ENCODE measurements at places on chromosomes 2 and 18. TPM values are rescaled to one million over a fixed set of nuclear protein-coding genes. Genes with fewer than 3 reads are reported as not detected.
A peak's percentile ranks its signal among the peaks of the same experiment; 100 is the strongest.

DNA sequence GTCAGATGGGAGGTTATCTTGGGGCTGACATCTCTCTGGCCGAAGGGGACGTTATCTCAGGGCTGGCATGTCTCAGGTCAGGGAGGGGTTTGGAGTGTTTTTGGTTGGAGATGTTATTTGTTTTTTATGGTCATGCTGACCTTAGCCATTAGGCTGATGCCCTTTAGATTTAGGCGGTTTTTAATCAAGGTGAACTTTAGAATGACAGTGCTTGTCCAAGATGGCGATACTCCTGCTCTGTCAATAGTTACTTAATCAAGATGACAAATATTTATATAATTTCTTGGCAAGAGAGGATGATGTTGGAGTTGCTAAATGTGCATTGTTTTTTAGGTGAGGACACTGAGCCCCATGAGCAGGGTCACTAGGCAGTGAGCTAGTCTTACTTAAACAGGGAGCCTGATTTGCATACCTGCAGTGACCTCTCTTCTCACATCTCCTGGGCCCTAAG, 34.5 kb downstream of the MERTK start:
- DNase-seq, result no peak

DNA sequence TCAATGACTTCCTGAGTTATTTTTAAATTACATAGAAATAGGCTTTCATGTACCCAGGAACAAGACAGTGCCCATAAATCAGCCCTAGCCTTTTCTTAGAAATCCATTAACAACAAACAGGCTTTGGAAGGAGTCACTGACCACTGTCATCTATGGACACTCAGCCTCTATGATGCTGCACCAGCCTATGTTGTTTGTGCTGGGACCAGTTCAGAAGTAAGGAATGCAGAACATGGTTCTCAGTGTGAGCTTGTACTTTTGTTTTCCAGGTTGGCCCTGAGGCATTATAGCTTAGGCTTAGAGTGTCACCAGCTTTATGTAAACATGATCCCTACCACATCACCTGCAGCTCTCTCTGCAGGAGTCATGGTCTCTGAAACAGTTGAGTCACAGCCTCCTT, 335.7 kb upstream of the CDH7 start:
- DNase-seq, result peak; percentile 45

DNA sequence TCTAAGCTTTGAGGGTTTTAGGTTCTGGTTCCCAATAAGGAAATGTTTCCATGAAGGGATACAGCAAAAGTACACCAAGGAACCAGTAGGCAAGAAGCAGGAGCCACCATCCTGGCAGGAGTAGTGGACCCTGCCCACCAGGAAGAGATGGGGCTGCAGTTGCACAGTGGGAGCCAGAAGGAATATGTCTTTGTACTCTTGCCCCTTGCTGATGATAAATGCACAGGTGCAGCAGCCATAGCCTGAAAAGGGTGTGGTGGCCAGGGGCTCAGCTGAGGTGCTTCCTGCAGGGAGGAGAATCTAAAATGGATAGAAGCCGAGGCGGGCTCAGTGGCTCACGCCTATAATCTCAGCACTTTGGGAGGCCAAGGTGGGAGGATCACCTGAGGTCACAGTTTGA, 27.5 kb downstream of the TMEM127 start:
- DNase-seq, result no peak

- DNase-seq, result no peak
These were observed 1291.6 kb upstream of the ZEB2 start for GRCh38 chr2:145811276-145812164.

DNA sequence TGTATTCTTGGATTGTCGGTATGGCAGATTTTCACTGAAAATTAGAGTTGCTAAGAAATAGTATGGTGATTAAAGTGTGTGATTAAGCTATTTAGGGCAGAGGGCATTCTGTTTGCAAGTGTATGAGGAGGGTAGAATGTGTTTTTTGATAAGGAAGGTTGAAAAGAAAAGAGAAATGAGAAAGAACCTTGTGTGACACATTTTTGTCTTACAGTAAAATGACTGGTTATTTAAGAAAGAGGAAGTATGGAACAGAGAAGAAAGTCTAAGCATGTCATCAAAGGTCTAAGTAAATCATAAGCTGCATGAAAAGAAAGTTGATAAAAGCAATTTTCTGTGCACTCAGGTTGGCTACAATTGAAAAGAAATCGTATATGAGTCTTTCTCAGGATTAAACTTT, 5.2 kb upstream of the RSAD2 start:
- DNase-seq, result no peak

DNA sequence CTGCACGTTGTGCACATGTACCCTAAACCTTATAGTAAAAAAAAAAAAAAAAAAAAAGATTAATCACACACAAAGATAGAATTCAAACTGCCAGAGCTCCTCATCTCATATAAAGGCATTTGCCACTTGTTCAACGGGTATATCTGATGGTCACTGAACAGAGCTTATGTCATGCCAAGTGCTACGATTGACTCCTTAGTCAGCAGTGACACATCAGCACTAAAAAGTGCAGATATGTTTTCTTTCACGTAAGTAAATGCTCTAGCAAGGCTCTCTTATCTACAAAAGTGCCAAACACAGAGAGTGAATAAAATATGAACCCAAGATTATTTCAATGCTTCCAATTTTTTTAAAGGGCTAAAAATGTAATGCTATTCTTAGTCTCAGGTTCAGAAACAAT, 1.1 kb downstream of the LMAN1 start:
- no peak for DNase-seq

DNA sequence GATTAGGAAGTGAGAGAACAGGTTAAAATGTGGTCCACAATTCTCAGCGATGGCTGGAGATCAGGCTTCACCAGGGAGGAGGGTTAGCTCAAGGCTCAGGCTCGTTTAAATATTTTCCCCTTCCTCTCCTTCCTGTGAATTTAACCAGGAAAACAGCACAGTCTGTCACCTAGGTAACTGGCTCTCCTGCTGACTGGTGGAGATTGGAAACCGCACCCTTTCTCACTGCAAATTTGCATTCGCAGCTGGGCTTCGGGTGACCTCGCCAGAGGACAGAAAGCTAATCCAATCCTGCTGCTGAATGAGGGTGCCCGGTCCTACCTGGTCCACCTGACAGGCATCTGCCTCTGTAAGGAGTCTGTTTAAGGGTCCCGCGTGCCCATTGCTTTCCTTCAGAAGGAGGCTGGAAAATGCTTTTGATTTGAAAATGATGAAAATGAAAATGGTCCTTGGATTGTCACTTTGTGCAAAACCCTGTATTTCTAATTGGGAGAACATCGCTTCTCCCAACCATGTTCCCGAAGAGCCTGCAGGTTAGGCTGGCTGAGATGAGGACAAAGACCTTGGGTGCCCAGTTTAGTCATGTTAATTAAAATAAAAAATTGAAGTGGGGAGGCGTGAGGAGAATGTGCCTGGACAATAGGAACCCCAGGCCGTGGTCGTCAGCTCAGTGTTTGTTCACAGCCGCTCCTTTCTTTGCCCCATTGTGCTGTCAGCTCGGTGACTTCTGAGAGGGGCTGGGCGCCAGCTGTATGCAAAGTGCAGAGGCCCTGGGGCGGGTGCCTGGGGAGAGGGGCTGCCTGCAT, 43.4 kb upstream of the MTCL1 start:
- peak; percentile 96 for DNase-seq

DNA sequence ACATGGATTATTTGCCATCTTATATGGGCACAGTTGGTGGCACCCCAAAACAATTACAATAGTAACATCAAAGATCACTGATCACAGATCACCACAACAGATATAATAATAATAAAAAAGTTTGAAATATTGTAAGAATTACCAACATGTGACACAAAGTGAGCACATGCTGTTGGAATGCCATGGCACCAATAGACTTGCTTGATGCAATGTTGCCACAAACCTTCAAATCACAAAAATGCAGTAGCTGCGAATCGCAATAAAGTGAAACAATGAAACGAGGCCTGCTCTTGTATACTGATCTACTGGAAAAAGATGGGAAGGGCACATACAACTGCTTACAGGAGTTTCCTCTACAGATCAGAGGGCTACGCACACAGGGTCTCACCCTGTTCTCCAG, 32.2 kb upstream of the AMMECR1L start:
- DNase-seq, result no peak

- DNase-seq, result peak; percentile 55
These were observed 769.2 kb upstream of the FAM98A start for GRCh38 chr2:34368304-34368703.

DNA sequence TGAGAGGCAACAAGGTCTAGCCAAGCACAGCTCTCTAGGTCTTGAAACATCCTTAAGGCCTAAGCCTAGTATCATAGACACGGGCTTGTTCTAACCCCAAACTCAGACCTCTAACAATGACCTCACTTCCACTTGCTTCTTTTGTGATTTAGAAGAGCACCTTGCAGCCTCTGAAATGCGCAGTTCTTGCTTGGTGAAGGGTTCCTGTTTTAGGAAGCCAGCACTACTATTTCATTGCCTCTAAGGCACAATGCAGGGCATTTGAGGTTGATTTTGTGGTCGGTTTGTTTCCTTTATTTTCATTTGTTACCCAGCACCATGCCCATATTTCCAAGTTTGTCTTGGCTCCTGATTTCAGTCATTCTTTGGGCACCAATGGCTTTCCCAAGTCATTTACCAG, 117.0 kb upstream of the CYP1B1 start:
- no peak for DNase-seq

DNA sequence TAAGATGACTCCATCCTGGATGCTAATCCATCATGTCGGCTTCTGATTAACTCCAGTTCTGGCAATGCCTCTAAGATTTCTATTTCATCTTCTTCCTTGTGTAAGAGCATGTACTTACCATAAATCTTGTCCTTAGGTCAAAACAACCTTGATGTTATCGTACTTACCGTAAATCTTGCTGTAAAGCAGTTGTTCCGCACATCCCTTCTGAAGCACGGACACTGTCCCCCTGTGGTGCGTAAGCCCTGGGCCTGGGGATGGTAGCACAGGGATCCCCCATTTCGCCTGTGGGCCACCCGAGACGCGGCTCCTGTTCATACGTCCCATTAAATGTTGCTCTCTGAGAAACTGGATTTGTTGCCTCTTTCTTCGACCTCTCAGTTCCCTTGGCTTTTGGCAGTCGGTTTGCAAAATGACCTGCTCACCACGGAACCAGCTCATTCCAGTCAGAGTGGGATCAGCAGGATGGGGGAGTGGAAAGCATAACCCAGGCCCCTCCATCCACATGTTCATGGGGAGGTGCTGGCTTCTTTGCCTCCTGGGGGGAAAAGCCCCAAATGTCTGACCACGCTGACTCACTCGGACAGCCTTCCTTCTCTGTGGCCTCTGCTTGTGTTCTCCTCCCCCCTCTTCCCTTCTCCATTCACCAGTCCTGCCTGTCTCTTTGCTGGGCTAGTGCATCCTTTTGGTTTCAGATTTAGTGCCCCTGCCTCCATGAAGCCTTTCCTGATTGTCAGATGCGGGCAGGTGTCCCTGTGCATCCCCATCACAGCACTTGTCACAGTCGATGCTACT, 49.9 kb downstream of the RAB31 start:
- peak; percentile 34 for DNase-seq

- DNase-seq, result no peak
These were observed 54.1 kb upstream of the RAB6C start for GRCh38 chr2:129925381-129925780.

GRCh38 chr18:74190086-74190485, 41.8 kb downstream of the TIMM21 start:
- no peak for DNase-seq

- DNase-seq, result no peak
These were observed 409.7 kb downstream of the XIRP2 start for GRCh38 chr2:167298017-167298416.

GRCh38 chr2:232341739-232342126, 36.8 kb upstream of the ALPP start:
- no peak for DNase-seq

- no peak for DNase-seq
These were observed 4.4 kb downstream of the MAP4K3 start for GRCh38 chr2:39432701-39433100.

- no peak for DNase-seq
These were observed 146.4 kb upstream of the SPATS2L start for GRCh38 chr2:200159829-200160781.

DNA sequence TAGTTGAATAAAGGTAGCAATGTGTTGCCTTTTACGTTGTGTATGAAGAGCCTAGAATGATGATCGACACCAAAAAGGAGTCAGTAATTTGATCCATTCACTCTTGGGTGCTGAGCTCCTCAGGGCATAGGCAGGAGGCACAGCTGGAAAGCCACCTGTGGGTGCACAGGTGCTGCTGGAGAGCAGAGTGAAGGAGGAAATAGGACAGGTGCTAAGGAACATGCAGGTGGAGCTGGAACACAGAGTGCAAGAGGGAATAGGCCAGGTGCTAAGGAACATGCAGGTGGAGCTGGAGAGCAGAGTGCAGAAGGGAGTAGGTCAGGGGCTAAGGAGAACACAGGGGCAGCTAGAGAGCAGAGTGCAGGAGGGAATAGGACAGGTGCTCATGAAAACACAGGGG, 86.1 kb downstream of the SH3YL1 start:
- no peak for DNase-seq

DNA sequence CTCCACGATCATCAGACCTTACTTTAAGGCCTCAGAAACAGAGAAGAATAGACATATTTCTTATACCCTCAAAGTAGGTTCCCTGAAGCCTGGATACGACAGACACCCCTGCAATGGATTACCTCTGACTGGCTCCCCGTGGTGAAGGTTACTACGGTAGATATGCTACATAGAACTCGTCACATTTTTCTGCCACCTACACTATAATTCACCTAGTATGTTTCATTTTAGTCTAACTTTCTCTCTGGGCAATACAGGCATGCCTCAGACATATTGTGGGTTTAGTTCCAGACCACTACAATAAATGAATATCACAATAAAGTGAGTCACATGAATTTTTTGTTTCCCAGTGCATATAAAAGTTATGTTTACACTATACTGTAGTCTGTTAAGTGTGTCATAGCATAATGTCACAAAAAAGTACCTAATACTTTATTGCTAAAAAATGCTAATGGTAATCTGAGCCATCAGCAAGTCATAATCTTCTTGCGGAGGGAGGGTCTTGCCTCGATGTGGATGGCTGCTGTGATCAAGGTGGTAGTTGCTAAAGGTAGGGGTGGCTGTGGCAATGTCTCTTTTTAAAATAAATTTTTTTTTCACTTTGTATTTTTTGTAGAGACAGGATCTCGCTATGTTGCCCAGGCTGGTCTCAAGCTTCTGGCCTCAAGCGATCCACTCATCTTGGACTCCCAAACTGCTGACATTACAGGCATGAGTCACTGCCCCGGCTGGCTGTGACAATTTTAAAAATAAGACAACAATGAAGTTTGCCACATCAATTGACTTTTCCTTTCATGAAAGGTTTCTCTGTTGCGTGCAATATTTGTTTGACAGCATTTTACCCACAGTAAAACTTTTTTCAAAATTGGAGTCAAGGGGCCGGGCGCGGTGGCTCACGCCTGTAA, 64.6 kb downstream of the TGIF1 start:
- no peak for DNase-seq

DNA sequence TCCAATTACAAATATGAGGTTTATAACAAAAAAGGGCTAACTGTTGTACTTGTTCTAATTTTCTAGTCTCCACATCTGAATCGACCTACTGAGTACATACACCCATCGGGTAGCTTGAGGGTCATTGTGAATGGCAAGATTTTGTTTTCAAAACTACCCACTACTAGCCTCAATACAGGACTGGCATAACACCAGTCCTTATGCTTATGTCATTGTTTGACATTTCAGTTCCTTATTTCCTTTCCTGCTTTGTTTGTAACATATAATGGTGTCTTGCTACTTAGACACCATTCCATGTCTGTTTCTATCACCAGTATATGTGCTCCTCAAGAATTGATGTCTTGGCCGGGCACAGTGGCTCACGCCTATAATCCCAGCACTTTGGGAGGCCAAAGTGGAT, 86.0 kb downstream of the EPHA4 start:
- DNase-seq, result no peak

CMPK2 gene
- total RNA-seq, result 2.4 TPM

MAL gene
- not detected for total RNA-seq

SOWAHC gene
- 14.0 TPM for total RNA-seq

EFR3B gene
- total RNA-seq, result 8.0 TPM

UGT1A9 gene
- not detected for total RNA-seq

ANKRD44 gene
- 6.2 TPM for total RNA-seq

POTEC gene
- total RNA-seq, result not detected
